Left kidney (tissue), 8 donors: ENCODE measurements at places on chromosomes 11 and 22. TPM values are rescaled to one million over a fixed set of nuclear protein-coding genes. Genes with fewer than 3 reads are reported as not detected.

CHRM1 gene
- not detected for polyA plus RNA-seq

NEAT1 gene
- polyA plus RNA-seq: 265 TPM

RHOG gene
- 19.4 TPM for polyA plus RNA-seq

MYBPC3 gene
- polyA plus RNA-seq: 0.13 TPM

IFITM1 gene
- polyA plus RNA-seq: 38.1 TPM

MS4A3 gene
- 0.52 TPM for polyA plus RNA-seq

FOLH1 gene
- 21.4 TPM for polyA plus RNA-seq

DCPS gene
- 14.6 TPM for polyA plus RNA-seq

NDUFS3 gene
- 148 TPM for polyA plus RNA-seq

PLAAT3 gene
- 15.1 TPM for polyA plus RNA-seq

TPBGL gene
- 0.17 TPM for polyA plus RNA-seq

SNX32 gene
- 2.6 TPM for polyA plus RNA-seq

OR10S1 gene
- not detected for polyA plus RNA-seq

LRRC74B gene
- polyA plus RNA-seq: 0.27 TPM

ZNF202 gene
- 23.5 TPM for polyA plus RNA-seq

FGF19 gene
- 0.67 TPM for polyA plus RNA-seq

MRGPRX4 gene
- not detected for polyA plus RNA-seq

TENM4 gene
- 24.5 TPM for polyA plus RNA-seq

ARSA gene
- polyA plus RNA-seq: 15.2 TPM

APOA5 gene
- polyA plus RNA-seq: not detected

SYT8 gene
- 0.18 TPM for polyA plus RNA-seq

ART1 gene
- polyA plus RNA-seq: 0.38 TPM

ASCL3 gene
- 0.22 TPM for polyA plus RNA-seq

H19 gene
- polyA plus RNA-seq: 2,033 TPM

RAB6A gene
- 115 TPM for polyA plus RNA-seq

OR52E6 gene
- not detected for polyA plus RNA-seq

LUZP2 gene
- 1.7 TPM for polyA plus RNA-seq

TNNT3 gene
- polyA plus RNA-seq: 8.2 TPM

GLYATL2 gene
- 4.6 TPM for polyA plus RNA-seq

MFNG gene
- 9.7 TPM for polyA plus RNA-seq

HBB gene
- polyA plus RNA-seq: 98.9 TPM
